T follicular helper cell (primary cell): ENCODE measurements at places on chromosomes 3 and 15.

DNA sequence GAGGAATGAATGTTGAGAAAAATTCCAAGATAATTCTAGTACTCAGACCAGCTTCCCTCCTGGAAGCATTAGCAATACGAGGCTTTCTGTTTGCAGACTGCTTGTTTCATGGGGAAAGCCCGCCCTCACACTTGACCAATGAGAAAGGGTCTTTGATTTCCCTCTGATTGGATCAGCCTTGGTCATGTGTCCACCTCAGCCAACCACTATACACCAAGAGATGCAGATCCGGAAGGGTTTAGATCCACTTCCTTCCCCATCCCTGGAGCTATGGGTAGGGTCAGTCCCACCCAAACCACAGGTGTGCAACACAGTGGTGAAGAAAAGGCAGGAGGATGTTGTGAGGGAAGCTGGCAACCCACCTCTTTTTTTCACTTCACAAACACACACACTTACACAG lies 154.7 kb downstream of the SV2B start:
- DNase-seq = no peak

- no peak for DNase-seq
Observed at GRCh38 chr3:3627114-3627513, 172.1 kb upstream of the LRRN1 start.

GRCh38 chr3:5456199-5456598 lies 268.7 kb downstream of the EDEM1 start:
- DNase-seq = no peak

DNA sequence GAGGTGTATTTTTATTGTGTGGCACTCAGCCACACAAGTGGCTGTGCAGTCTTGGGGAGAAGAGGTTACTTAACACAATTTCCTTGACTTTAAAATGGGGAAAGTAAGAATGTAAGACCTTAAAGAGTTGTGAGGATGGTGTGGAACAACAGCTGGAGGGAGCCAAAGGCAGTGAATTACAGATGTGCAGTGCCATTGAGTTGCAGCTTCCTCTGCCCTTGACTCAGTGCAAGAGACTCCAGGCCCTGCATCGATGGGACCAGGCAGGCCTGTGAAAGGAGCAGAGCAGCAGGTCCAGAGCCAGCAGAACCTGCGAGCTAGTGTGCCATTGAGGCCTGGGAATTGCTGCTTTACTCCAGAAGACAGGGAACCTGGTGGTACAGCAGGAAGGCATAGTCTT lies 27.2 kb downstream of the EEFSEC start:
- DNase-seq = no peak

DNA sequence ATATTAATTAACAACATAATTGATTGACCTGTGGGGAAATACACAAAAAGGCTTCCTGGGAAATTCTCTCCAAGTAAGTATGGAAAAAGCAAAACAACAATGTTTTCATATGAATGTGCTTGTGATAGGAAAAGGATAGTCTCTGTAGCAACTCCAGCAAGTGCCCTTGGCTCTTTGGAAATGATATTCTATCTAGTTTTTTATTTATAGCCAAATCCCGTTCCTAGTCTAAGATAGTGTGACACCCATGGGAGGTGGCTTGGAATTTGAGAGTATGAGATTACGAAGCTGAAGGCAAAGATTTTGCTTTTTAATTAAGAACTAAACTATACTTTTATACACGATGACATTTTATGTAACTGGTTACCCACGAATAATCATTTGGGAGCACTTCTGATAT lies 119.9 kb downstream of the PDZRN3 start:
- DNase-seq = no peak

DNA sequence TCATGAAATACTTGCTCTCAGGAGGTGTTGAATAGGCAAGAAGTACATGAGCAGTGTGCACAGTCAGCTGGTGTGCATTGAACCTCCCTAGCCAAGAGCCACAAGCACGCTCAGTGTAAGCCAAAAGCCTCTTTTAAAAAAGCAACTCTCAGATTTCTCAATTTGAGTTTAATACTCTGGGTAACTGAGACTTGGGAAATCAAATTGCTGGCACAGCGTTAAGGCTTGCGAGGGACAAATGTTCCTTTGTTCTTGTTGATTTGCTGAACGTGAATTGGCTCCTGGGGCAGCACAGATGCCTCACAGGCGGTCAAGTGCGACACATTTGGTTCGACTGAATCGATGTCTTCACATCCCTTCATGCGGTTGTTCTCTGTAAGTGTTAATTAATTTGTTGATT lies at the start of gene FAM240A:
FAM240A (plus strand) TSS at position 202 of the 400 bp plus-strand sequence; CDS start at position 361, 159 bp downstream.
- DNase-seq = no peak

DNA sequence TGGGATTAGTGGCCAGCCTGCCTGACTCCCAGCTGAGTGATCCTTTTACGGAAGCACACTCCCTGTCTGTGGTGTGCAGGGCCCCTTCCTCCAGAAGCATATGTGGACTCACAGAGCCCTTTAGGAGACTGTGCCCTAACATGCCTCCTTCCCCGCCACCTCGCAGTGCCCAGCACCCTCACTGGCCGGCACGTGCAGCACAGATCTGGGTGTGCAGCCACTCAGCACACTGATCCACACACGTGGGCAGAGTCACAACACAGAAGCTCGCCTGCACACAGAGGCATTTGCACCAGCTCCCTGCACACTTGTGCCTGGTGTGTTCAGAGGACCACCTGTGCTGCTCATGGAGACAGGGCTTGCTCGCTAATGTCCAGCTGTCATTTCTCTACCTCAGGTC lies 23.6 kb upstream of the CSPG4 start:
- no peak for DNase-seq

GRCh38 chr3:39011191-39011736 lies 40.5 kb downstream of the SCN11A start:
- no peak for DNase-seq
